ENCODE measurements at places on chromosomes 12 and 14. TPM values are rescaled to one million over a fixed set of nuclear protein-coding genes. Genes with fewer than 3 reads are reported as not detected.

The LALBA gene
- not detected for total RNA-seq

GRCh38 chr12:122984612-122985337, 4.3 kb downstream of the ARL6IP4 start:
- no peak for DNase-seq

DNA sequence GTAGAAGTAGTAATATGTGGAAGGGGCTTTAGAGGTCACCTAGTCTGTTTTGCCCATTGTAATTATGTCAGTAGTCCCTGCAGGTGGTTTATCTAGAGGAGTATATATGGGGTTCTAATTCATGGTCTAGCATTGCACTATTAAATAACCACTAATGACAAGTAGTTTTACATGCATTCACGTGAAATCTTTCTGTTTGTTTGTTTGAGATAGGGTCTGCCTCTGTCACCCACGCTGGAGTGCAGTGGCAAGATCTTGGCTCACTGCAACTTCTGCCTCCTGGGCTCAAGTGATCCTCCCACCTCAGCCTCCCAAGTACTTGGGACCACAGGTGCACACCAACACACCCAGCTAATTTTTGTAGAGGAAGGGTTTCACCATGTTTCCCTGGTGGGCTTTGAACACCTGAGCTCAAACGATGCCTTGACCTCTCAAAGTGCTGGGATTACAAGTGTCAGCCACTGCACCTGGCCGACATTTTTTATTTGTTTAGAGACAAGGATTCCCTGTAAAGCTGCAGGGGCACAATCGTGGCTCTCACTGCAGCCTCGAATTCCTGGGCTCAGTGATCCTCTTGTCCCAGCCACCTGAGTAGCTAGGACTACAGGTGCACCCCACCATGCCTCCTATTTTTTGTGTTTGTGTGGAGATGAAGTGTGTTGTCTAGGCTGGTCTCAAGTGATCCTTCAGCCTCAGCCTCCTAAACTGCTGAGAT, 12.0 kb upstream of the PSEN1 start:
- DNase-seq = no peak

- peak; percentile 85 for DNase-seq
These were observed at the start of gene PSMC6 for GRCh38 chr14:52706724-52707706. PSMC6 (plus strand) TSS chr14:52707200; CDS start chr14:52707220, 20 bp downstream.

DNA sequence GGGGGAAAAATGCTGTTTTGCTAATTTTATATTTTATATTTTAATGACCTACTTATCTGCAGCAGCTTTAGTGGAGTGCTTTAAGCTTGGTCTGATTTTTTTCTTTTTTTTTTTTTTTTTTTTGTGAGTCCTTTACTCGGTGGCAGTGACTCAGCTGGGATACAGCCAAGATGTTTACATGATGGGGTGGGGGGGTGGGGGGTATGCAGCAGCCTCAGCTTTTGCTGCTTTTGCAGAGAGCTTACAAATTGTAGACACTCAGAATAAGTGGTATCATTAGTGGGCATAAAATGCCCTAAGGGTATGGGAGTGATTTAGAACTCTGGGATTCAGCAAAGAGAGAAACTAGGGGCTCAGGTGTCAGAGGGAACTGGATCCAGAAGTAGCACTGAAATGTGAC, 38.2 kb upstream of the ARHGAP5 start:
- peak; percentile 54 for DNase-seq

All from RPMI7951 (cell line).